ENCODE measurements at places on chromosomes 7 and 10.

DNA sequence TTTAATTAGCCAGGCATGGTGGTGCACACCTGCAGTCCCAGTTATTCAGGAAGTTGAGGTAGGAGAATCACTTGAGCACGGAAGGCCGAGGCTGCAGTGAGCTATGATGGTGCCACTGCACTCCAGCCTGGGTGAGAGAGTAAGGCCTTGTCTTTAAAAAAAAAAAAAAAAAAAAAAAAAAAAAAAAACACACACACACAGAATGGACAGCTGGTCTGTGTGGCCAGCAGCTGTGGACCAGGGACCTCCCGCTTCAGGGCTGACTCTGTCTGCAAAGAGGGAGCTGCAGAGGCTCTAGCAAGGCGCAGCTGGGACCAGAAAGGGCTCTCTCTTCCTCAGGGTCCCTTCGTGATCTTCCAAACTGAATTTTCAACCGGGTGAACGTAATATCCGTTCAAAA is 53.6 kb upstream of the DNAAF5 start:
- no peak for DNase-seq

GRCh38 chr10:63896992-63897391 is 375.8 kb downstream of the REEP3 start:
- no peak for DNase-seq

- no peak for DNase-seq
These were observed 67.4 kb downstream of the MMRN2 start for GRCh38 chr10:86889997-86890396.

DNA sequence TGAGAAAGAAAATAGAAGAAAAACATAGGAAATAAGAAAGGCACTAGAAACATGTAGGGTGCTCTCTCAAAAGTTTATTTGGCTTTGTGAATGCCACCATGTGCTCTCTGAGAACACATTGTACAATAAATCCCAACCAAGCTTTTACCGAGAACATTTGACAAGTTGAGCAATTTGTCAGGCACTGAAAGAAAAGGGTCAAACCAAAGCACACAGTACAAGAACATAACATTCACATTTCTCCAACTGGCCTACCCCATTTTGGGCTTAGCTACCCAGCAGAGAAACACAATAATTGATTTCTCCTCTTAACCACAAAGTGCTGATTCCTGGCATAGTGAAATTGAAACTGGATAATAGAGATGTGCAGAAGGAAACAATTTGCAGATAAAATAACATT is 69.2 kb upstream of the SLC39A12 start:
- no peak for DNase-seq

DNA sequence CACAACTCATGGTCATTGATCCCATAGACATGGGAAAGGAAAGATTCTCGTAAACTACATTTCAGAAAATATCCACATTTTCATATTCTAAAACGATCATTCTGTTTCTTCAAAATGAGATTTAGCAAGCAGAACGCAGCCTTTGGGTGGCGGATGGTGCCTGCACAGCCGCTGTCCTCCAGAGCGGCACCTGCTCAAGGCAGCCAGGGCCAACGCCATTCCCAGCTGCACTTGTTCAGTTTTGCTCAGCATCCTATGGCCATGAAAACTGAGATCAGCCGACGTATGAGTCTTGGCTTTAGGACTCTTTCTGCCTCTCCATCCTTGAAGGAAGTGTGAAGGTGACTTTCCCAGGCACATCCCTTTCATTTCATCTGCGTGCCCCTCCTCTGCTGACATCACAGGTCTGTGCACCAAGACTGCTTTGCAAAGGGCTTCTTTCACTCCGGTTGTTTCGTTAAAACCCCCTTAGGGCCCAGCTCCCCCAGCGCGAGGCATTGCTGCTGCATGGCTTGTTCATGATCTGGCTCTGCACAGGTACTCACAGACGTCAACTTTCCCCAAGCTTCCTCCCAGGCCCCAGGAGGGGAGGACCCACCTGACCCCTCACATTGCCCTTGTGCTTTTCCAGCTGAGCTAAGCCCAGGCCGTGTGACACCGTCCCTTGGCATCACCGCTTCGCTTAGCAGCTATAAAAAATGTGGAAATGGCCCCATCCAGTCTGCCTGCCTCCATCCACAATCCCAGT is 37.2 kb downstream of the TCERG1L start:
- DNase-seq = no peak

- DNase-seq = peak; percentile 71
These were observed 73.2 kb downstream of the SPDYE5 start for GRCh38 chr7:75565132-75565837.

DNA sequence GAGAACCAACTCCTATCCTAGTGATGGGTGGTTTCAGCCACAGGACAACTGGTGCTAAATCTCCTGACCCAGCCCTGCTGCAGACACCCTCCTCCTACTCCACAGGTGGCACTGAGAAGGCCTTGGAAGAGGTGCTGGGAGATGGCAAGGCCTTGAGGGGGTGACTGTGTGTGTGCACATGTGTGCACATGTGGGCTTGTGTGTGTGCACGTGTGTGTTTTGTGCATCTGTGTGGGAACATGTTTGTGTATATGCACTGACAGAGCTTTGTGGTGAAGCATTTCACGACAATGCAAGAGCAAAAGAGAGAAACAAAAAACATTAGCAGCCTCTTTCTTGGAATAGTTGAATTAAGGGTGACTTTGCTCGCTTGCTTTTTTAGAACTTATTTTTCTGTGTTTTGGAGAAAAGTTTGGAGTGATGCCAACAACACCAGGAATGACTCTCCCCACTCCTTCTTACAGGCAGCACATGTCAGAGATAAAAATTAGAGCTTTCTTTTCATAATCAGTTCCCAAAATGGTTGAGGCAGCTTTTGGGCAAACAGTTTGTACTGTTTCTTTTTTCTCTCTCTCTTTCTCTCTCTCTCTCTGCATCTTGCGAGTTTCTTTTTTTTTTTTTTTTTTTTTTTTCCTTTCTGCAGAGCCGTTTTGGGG is 69.5 kb downstream of the SEC61G start:
- DNase-seq = no peak

DNA sequence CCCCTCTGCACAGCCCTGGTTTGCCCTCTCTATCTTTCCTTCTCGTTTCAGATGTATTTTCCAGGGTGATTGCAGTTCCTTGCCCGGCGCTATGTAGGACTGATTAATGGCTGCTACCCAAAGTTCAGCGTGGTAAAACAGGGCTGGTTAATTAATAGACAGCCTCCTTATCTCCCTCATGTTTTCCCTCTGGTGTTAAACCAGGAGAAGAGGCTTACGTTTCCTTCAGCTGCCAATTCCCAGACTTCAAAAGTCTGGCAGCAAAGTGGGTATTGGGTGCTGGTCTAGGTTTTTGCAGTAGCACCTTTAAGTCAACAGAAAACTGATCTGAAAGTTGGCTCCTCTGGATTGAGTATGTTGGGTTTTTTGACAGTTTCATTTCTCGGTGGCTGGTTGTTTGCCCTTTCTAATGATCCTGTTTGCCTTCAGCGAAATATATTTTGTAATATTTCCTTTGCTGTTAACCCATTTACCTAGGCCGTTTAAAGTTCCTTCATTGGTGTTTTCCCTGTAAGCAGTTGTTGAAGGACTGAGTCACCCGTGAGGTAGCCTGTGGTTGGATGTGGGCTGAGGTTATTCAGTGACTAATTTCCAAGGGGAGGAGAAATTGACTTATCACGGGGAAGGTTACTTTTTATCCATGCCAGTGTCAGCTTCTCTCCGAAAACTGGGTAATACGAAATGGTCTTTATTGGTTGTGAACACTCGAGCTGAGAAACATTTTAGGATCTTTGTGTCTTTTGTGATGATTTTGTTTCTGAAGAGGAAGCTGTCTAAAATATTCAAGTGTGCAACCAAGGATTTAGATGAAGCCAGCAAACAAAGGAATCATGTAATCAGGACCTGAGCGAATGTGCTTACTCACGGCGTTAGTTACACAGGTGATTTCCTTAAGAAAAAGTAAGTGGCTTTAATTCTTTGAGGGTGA is 257.2 kb downstream of the KIAA1217 start:
- no peak for DNase-seq

DNA sequence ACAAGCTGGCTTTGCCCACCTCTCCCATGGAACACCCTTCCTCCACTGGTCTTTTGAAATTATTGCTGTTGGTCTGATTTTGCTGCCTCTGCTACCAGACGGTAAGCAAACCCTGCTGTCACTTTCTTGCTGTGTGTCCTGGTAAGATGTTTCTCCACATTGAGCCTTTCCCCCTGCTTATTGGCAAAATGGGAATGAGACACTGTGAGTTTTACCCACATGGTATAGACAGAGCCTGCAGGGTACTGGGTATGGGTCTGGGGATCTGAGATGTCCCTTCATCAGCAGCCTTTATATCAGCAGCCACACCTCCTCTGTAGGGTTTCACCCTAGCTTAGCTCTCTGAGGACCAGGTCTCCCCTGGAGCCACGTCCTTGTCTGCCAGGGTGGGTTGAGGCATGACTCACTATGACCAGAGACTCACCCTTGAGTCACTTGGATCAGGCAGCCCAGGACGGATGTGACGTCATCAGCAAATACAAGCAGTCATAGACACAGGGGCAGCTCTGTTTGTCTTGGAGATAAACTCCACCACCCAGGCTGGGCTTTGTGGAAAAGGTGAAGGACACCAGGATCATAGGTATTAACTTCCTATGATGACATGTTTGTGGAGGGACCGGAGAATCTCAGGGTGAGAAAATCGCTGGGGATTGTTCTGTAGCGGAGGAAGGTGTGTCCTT is 17.9 kb upstream of the BAIAP2L1 start:
- no peak for DNase-seq

DNA sequence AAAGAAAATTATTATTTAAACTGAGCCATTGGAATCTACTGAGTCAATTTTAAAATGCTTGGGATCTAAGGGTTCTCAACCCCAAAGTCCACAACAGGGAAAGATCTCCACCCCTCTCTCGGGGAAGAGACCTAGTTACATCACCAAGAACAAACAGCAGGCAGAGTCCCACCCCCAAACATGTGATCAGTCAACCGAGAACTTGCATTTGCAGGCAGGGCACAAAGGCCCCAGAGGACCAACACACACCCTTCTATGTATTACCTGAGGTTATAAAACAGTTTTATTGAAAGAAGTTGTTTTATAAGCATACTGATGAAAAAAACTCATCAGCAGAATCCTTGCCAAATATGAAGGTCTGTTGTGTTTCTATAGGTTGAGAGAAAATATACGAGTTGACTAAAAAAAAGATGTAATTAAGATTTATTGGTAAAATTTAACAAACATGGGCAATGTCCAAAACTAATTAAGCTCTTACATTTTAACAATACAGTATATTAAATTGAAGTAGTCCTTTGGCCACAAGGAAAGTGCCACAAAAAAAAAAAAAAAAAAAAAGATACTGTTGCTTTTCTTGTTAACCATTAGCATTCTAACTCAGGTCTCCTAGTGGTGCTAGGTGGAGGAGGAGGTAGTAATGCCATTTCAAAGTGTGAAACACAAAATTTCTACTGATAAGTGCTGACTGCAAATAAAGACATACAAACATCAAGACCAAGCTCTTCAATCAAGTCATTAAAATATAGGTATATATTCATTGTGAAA is 975 bp upstream of the USP54 start:
- peak; percentile 72 for DNase-seq

DNA sequence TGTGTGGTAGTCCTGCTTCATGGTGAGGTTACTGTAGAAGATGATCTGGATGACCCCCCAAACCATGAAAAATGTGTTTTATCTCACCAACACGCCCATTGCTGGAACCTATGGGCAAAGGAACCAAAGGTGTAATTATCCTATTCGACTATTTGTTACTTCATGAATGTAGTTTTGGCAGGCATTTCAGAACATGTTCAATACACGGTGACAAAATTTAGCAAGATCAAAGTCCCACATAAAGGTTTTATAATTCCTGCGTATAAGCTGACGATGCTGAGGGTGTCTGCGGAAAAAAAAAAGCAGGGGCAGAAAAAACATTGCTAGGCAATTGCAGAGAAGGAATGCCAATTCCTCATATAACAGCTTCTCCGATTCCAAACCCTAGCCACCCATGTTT is 13.3 kb downstream of the RAPGEF5 start:
- no peak for DNase-seq

DNA sequence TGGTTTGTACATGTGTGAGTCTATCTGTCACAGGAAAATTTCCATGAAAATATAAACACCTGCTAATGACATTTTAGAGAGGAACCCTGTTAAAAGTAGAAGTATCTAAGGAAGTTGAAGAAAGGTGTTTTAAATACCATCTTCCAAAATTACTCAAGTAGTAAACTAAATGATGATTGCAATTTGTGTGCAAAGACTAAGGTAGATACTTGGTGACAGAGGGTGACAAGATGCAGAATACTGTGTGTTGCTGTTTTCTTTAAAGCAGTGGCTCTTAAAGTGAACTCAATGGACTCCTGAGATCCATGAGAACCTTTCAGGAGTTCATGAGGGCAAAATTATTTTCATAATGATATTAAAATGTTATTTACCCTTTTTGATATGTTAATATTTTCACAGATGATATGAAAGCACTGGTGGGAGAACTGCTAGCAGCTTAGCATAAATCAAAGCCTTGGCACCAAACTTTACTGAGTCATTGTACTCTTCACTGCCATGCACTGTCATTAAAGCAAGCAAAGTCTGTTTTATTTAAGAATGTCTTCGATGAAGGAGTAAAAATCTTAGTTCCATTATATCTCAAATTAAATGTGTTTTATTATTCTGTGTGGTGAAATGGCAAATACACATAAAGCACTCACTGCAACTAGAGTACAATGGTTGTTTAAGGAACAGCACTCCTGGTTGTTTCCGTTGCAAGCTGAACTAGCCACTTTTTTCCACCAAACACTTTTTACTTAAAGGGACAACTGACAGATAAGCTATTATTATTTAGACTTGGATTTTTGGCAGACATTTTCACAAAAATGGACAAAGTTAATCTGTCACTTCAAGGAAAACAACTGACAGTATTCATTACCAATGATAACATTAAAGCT is 133.7 kb downstream of the LRRN3 start:
- DNase-seq = no peak

DNA sequence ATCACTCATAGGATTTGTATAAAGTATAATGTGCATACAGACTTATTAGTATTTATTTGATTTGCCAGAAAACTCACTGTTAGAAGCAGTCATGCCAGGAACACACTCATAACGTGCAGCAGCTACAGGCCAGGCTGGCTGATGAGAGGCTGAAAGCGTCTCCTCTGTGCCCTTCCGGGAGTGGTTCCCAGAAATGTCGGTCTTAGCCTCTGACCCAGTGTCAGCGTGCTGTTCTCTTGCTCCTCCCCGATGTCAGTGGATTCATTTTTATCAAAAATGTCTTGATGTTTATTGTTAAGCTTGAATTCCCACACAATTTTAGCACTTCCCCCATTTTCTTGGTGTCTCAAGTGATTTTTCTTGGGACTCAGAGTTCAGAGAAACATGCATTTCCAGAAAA is 33.3 kb upstream of the GARS1 start:
- no peak for DNase-seq

- no peak for DNase-seq
These were observed 116.0 kb downstream of the VTI1A start for GRCh38 chr10:112562809-112563663.
